ENCODE measurements at places on chromosomes 5 and 9. TPM values are rescaled to one million over a fixed set of nuclear protein-coding genes. Genes with fewer than 3 reads are reported as not detected.

- no peak for DNase-seq
- H3K27me3 ChIP-seq: no peaks in the 10 kb centered on the region
- H3K4me1 ChIP-seq: peaks cover 4% of the 10 kb centered on the region
- no peaks in the 10 kb centered on the region for H3K36me3 ChIP-seq
- no peak overlapping the region for H3K27ac ChIP-seq
Observed at GRCh38 chr5:150246835-150247234, 42.7 kb downstream of the CAMK2A start.

DNA sequence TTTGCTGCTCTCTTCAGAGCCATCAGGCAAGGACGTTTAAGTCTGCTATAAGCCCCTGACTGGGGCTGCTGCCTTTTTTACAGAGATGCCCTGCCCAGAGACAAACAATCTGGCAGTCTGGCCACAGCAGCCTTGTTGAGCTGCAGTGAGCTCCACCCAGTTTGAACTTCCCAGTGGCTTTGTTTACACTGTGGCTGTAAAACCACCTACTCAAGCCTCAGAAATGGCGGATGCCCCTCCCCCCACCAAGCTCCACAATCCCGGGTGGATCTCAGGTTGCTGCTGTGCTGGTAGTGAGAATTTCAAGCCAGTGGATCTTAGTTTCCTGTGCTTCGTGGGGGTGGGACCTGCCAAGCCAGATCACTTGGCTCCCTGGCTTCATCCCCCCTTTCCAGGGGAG lies 59.7 kb upstream of the SNCAIP start:
- no peak overlapping the region for H3K27ac ChIP-seq
- H3K36me3 ChIP-seq: no peaks in the 10 kb centered on the region
- no peak for DNase-seq
- H3K4me1 ChIP-seq: no peaks in the 10 kb centered on the region
- H3K27me3 ChIP-seq: no peaks in the 10 kb centered on the region

GRCh38 chr9:120886490-120886967 lies 9.5 kb upstream of the PHF19 start:
- no peak for DNase-seq
- peaks cover 26% of the 10 kb centered on the region for H3K4me1 ChIP-seq
- H3K27ac ChIP-seq: peak overlapping the region; percentile 54
- no peaks in the 10 kb centered on the region for H3K36me3 ChIP-seq

The SPATA31A7 gene
- not detected for total RNA-seq

The TSSK1B gene
- total RNA-seq: 0.15 TPM

DNA sequence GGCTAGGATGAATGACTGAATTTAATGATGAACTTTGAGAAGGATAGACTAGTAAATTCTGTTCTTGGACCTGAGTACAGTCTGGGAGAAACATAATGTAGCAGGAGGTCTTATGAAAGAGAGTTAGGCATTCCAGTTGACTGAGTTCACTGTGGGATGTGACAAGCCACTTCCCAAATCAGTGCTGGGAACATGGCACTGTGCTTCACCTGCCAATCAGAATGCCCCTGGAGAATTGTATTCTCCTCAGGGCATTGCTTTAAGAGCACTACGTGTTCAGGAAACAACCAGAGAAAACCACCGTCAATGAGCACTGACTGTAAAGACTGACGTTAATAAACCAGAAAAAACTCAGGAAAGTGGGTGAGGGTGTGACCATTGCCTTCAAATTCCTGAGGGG lies 1.2 kb downstream of the CCDC107 start:
- peaks cover 65% of the 10 kb centered on the region for H3K4me1 ChIP-seq
- peak overlapping the region; percentile 96 for H3K27ac ChIP-seq
- DNase-seq: no peak
- no peaks in the 10 kb centered on the region for H3K36me3 ChIP-seq
- H3K4me3 ChIP-seq: no peak overlapping the region
- H3K27me3 ChIP-seq: no peaks in the 10 kb centered on the region

DNA sequence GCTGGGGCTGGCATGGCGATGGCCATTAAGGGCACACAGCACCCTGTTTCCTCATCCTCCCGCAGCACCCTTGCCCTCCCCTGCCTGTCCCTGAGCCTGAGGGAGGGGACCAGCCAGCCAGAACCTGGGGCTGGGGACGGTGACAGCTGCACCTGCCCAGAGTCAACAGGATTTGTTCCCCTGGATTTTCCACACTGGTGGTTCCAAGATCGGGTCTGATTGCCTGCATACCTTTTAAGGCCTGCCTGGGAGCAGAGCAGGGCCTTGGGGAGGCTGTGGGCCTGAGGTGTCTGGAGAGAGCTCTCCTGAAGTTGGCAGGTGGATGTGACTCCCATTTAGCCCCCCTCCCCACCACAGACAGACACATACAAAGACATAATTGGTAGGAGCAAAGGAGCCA lies 61.0 kb upstream of the C5orf58 start:
- H3K27me3 ChIP-seq: no peaks in the 10 kb centered on the region
- no peak for DNase-seq
- no peaks in the 10 kb centered on the region for H3K4me1 ChIP-seq
- no peaks in the 10 kb centered on the region for H3K36me3 ChIP-seq

- no peaks in the 10 kb centered on the region for H3K27me3 ChIP-seq
- H3K4me3 ChIP-seq: no peak overlapping the region
- DNase-seq: no peak
- H3K4me1 ChIP-seq: no peaks in the 10 kb centered on the region
- no peak overlapping the region for H3K27ac ChIP-seq
- no peaks in the 10 kb centered on the region for H3K36me3 ChIP-seq
Observed at GRCh38 chr5:87127426-87127825, 140.3 kb upstream of the RASA1 start.

GRCh38 chr5:40041452-40041851 lies 616.7 kb upstream of the DAB2 start:
- no peaks in the 10 kb centered on the region for H3K27me3 ChIP-seq

The FBLL1 gene
- total RNA-seq: not detected

The SLC45A2 gene
- 0.19 TPM for total RNA-seq

GRCh38 chr9:74821636-74822035 lies 66.1 kb downstream of the TRPM6 start:
- DNase-seq: no peak
- no peaks in the 10 kb centered on the region for H3K27me3 ChIP-seq
- no peaks in the 10 kb centered on the region for H3K4me1 ChIP-seq
- no peak overlapping the region for H3K4me3 ChIP-seq
- no peak overlapping the region for H3K27ac ChIP-seq
- no peaks in the 10 kb centered on the region for H3K36me3 ChIP-seq

The SCGB3A2 gene
- total RNA-seq: not detected

The TRPM6 gene
- total RNA-seq: 1.5 TPM

DNA sequence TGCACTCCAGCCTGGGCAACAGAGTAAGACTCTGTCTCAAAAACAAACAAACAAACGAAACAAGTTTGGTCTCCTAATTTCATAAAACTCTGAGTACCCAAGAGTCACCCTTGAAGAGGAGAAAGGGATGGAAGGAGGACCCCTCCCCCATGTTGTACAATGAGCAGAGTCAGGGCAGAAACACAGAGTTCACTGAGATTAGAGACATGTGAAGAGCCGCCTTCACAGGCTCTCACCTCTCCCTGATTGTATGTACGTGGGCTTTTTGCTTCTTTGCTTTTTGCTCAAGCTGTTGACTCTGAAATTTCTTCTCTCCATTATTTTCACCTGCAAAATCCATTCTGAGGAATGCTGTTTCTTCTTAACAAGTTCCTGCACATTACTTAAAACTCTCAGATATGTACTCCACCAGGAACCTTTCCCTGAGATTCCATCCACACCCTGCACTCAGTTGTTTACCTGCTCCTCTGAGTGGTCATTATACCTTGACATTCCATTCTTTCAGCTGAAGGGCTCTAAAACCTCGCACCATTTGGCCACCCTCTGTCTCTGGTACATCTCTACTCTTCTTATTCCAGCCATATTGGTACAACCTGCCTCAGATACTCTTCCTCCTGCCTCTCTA lies 44.4 kb upstream of the ABCA1 start:
- H3K4me3 ChIP-seq: no peak overlapping the region
- peaks cover 25% of the 10 kb centered on the region for H3K4me1 ChIP-seq
- DNase-seq: no peak
- H3K27me3 ChIP-seq: no peaks in the 10 kb centered on the region
- H3K27ac ChIP-seq: no peak overlapping the region
- no peaks in the 10 kb centered on the region for H3K36me3 ChIP-seq

The PHYKPL gene
- total RNA-seq: 21.3 TPM

- H3K36me3 ChIP-seq: no peaks in the 10 kb centered on the region
- no peak overlapping the region for H3K27ac ChIP-seq
Observed at GRCh38 chr9:86979657-86980056, 32.4 kb upstream of the GAS1 start.
